ENCODE measurements at places on chromosomes 16 and 17.

DNA sequence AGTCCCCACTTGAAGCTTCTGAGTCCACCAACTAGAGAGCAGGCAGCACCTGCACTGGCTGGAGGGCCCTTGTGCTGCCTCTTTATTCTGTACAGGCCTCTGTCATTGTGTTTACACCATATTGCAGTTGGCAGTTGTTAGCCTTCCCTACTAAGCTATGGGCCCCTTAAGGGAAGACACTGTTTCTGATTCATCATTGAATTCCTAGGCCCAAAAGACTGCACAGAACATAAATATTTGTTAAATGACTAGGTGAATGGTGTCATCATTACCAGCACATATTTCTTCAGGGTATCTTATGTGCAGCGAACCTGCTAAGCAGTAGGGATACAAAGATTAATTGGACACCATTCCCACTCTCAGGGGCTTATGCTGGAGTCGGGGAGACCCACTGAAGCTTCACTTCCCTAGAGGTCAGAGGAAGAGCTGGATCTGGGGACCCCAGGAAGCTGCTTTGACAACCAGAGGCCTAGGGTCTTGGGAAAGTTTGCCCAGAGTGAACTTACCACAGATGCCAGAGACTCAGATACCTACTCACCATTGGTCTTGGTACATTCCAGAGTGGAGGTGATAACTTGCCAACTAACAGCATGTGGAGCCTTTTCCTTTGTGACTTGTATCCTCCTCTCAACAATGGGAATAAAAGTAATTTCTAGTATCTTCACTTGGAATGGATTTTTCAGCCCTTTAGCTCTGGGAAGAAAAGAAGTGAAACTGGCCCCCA, 28.7 kb upstream of the DDX52 start:
- no peak for DNase-seq

- no peak for DNase-seq
These were observed 3.6 kb upstream of the TMIGD1 start for GRCh38 chr17:30337393-30337999.

DNA sequence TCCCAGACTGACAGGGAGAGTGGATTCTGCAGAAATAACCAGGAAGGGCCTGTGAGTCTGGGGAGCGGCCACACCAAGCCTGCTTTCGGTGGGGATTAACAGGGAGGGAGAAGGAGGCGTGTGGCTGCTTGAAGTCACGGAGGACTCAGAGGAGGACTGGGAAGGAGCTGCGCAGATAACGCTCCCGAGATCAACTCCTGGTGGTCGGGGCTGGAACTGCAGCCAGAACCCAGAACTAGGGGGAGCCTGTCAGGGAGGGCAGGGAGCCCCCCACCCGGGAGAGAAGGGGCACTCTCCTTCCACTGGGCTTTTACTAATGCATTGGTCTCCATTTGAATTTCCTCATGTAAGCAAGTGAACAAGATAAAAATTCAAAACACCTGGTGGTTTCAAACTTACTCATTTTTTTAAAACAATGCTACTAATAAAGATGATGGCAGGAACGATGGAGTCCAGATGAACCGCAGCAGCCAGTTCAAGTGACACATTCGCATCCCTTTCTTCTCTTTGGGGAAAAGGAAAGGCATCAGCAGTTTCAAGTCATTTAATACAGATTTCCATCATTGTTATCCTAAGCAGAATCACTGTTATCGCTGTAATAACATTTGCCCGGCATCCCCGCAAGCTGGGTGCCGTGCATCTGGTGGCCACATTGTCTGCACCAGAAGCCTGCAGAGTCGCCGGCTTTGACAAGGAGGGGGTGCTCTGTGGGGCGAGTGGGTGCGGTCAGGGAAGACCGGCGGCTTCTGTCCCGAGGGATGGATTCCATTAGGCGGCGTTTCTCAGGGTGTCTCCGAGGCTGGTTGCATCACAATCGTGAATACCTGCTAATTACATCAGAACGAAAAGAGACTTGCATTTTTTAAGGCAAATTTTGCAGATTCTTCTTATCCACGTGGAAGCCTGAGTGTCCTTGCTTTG, 183.0 kb downstream of the FOXL1 start:
- DNase-seq: peak; percentile 48

- no peak for DNase-seq
These were observed 36.8 kb upstream of the LYRM9 start for GRCh38 chr17:27930000-27930399.

- no peak for DNase-seq
These were observed 127.2 kb downstream of the CDH8 start for GRCh38 chr16:61909074-61909473.

DNA sequence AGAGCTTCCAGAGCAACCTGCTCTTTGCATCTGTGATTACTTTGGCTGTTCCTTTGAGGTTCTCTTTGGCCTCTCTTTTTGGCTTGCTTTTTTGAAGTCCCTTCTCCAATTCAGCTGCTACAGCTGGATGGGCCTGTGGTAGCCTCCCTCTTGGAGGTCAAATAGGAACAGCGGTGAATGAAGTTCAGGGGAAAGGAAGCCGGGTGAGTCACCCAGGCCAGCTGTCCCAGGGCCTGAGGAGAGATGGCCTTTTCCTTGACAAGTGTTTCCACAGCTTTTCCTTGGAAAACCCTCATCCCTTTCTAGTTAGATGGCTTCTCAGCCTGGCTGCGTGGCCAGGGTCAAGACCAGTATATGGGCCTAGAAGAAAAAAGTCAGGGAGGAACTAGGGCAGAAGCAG, 103.1 kb downstream of the STX8 start:
- no peak for DNase-seq

DNA sequence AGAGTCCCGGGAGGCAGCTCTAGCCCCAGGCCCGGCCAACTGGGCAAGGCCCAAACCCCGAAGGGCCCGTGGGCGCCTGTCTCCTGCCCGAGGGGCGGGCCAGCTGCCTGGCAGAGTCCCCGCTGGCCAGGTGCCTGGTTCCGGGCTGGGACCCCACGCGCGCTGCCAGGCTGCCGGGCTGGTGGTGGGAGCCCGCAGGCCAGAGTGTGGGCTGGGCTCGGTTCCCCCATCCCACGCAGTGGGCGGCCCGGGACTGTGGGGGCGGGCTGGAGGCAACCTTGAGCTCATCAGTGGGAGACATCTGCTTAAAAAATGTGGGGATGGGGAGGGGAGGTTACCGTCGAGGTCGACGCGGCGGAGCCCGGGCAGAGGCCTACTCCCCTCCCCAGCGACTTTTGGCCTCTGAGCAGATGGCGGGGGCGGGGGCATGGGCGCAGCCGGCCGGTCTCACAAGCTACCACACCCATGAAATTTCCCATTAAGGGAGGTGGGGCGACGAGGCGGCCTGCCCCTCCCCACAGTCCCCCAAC, 176.4 kb upstream of the GSE1 start:
- DNase-seq: peak; percentile 92

DNA sequence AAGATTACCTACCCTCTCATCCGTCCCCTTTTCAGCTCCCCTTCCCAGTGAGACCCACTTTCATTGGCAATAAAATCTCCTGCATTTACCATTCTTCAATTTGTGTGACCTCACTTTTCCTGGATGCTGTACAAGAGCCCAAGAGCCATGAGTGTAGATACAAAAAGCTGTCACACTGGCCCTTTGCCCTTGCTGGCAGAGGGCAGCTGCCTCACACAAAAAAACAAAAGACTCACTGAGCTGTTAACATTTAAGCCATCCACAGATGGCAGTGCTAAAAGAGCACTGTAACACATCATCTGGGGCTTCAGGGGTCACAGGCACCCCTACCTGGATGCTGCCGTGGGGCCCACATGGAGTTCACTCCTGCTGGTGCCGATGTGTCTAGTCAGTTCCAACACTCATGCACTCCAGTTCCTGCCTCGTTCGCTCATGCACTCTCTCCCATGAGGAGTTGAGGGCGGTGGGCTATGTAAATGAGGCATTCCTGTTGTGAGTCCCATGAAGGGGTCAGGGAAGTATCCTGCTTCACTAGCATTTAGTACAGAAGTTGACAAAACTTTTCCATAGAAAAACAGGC, 123.1 kb downstream of the CA10 start:
- DNase-seq: no peak

DNA sequence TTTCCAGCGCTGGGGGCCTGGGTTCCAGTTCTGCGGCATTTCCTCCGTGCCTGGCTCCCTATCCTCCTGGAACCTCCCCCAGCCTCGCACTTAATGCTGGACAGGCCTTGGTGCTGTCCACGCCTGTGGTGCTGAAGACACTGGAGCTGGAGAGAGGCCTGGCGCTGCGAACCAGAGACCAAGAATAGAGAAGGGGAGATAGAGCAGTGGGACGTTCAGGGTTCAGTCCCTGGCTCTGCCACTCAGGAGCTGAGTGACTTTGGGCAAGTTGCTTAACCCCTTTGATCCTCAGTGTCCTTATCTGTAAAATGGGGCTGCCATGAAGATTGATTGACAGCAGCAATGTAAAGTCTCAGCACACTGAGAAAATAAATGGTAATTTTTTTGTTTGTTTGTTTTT, 11.9 kb downstream of the SBK1 start:
- no peak for DNase-seq

- DNase-seq: peak; percentile 65
These were observed 152.6 kb downstream of the CMIP start for GRCh38 chr16:81597079-81597658.

- no peak for DNase-seq
These were observed 185.8 kb downstream of the SNX29 start for GRCh38 chr16:12162151-12162985.

DNA sequence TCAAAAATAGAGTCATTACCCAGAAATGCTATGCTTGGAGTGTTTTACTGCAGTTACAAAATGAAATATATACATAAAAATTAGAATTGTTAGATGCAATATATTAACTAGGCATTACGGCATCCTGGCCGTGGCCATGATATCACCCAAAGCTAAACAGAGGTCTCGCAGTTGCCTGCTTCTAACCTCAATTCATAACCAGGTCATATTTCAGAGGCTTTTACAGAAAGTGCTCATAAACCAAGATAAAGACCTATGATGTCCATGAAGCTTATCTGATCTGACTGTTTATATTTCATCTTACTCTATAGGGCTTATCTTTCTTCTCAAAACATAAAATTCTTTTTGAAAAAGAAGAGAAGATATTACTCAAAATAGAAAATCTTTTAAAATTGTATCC, 664.5 kb upstream of the SALL1 start:
- no peak for DNase-seq

DNA sequence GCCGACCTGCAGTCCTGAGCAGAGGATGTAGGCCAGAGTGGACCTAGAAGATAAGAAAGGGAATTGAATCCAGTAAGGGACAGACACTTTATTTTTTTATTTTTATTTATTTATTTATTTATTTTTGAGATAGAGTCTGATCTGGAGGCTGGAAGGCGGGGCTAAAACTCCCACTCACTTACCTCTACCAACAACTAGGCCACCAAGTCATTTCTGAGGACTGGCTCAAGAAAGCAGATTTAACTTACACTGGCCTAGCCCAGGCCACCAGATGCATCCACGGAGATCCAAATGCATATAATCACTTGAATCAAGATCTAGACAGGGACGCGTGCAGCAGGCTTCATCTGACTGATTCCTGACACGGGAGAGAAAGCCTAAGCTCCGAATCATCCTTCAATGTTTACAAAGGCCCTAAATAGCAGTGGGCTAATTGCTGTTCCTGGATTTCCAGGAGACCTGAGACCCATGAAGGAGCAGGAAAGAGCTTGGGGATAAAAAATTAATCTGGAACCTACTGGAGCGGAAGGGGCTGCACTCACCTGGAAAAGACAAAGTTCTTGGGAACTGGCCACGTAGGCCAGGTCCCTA, 1.1 kb upstream of the ALOX12 start:
- no peak for DNase-seq

- no peak for DNase-seq
These were observed 1.6 kb downstream of the UNC119 start for GRCh38 chr17:28550858-28551257.

- DNase-seq: no peak
These were observed 9.1 kb downstream of the NEUROD2 start for GRCh38 chr17:39598630-39599003.

- DNase-seq: no peak
These were observed 304.6 kb downstream of the ABCC12 start for GRCh38 chr16:47851146-47851545.

DNA sequence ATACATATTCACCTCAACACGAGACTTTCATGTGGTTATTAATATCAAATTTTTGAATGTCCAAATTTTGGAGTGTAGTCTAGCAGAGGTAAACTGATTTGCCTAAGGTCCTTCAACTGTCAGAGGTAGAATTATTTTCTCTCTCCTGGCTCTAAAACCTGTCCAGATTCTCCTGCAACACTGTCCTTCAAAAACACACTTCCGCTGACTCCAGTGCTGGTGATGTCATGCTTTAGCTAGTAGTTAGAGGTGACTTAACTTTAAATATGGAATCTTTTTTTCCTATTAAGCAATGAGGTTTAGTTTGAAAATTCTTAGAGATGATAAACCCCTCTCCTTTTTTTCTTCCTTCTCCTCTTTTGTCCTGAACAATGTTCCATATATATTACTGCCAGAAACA, 10.8 kb upstream of the CBLN1 start:
- DNase-seq: no peak

DNA sequence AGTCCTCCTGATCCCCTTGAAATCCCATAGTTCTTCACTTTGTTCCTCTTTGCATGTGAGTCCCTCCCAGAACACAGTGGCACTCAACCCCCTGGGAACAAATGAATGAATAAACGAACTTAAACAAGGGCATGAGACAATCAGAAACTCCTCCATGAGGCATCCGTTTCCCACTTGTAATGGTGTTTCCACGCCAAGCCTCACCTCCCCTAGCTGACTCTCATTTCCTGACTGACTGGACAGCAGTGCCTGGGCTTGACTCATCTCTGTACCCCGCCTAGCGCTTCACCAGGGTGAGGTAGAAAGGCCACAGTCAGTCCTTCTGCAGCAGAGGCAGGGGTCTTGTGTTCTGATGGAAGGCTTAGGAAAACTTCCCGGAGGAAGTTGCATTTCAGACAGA, 14.2 kb downstream of the KIF1C start:
- DNase-seq: no peak

DNA sequence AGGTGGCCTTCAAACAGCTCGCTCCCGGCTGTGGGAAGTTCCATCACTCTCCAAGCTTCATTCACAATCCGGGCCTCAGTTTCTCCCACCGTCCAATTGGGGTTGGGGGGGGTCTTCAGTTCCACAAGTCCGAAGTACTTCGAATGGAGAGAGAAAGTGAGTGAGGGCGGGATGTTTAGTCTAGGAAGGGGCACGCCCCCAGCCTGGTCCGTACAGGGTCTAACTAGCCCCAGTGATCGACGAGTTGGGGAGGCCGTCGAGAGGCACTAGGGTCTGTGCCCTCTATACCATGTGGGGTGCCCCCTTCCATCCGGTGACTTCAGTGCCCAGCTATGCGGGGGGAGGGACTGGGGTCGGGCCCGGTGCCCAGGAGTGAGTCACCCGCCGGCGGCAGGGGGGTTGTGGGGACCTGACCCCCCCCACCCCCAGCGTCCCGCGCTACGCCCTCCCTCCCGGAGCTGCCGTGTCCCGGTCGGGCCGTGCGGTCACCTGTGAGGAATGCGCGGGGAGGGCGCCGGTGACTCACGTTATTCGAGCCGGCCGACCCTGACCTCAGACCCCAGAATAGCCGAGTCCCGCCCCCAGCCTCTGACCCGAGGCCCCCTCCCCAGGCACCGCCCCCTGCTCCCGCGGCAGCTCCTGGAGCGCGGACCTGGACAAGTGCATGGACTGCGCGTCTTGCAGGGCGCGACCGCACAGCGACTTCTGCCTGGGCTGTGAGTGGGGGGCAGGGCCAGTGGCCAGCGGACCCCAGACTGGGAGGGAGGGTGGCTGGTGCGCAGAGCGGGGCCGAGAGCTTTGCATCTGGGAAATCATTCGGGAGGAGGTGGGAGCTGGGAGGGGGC, 658 bp downstream of the TNFRSF12A start:
- peak; percentile 79 for DNase-seq
